Stimulated activated CD8-positive, alpha-beta memory T cell treated with anti-CD3 and anti-CD28 coated beads, Interleukin-7, amount 100 ng/mL, for 24 hours (primary cell): ENCODE measurements at places on chromosomes 6 and 20.

GRCh38 chr20:36862857-36863668, 12.9 kb upstream of the TLDC2 start:
- no peak for DNase-seq

DNA sequence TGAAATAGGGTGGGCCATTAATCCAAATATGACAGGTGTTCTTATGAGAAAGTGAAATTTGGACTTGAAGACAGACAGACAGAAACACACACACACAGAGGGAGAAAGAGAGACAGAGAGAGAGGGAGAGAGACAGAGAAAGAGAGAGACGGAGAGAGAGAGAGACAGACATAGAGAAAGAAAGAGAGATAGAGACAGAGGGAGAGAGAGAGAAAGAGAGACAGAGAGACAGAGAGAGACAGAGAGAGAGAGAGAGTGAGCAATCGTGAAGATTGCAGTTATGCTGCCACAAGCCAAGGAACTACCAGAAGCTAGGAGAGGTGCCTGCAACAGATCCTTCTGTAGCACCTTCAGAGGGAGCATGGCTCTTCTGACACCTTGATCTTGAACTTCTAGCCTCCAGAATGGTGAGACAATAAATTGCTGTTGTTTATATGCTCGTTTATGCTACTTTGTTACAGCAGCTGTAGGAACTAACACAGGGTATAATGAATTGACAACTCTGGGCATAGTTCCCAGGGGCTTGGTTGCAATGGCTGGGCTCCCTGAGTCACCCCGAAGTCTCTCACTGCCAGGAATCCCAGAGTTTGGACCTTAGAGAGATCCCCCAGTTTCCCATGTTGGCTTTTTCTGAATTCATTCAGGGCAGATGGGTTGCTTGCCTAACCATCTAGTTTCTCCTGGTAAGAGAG, 44.7 kb upstream of the ECI2 start:
- no peak for DNase-seq

DNA sequence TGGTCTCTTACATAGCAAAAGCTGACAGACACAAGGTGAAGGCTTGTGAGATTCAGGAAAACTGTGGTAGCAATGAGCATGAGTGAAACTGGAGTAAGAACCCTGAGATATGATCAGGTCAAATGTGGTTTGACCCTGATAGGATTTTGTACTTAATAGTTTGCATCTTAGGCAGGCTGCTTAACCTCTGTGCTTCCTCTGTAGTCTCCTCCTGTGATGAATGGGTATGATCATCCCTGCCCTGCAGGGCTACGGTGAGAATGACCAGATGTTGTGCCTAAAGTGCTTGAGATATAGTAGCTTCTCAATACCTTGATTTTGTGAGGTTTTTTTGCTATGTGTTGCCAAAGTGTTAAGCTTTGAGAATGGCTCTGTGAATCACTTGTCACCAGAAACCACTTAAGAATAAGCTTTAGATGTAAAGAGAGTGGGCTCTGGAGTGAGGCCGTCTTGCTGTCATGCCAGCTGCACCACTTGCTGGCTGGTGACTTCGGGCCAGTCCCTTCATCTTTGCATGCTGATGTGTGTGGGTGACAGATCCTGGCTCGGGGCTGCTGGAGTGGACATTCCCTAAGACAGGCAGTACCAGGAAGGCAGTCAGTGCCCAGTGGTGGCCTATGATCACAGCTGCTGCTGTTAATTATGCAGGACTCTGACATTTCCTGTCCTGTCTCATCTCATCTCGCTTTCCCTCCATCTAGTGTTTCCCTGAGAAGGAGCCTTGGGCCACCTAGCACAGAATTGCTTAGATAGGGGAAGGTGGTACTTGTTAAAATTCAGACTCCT, 254.7 kb downstream of the NFATC2 start:
- no peak for DNase-seq

DNA sequence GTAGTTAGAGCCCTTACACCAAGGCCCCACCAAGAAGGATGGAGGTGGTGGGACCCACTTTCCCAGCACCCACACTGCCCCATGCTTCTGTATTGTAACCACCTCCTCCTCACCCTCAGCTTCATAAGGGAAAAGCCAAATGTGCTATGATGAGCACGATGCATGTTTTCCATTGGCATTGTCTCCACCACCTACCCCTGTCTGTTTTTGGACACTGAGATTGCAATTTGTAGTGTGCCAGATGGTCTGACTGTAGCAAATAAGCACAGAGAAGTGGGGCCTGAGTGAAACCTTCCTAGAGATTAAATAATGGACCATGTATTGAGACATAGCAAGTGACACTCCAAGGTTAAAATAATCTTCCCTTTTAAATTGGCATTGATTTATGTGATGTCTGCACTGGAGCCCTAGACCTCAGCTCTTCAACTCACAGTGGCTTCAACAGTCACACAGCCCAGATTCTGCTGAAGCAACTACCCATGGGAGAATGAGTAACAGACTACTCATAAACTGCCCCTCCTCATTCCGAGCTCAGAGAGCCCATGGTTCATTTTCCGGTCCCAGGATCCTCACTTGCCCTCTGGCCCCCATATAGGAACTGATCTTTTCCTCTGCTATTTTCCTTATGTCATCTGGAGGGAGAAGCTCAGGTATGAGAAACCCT, 177.9 kb downstream of the COL9A1 start:
- DNase-seq = no peak

GRCh38 chr6:44076356-44077213, 50.7 kb downstream of the MRPL14 start:
- DNase-seq = no peak

DNA sequence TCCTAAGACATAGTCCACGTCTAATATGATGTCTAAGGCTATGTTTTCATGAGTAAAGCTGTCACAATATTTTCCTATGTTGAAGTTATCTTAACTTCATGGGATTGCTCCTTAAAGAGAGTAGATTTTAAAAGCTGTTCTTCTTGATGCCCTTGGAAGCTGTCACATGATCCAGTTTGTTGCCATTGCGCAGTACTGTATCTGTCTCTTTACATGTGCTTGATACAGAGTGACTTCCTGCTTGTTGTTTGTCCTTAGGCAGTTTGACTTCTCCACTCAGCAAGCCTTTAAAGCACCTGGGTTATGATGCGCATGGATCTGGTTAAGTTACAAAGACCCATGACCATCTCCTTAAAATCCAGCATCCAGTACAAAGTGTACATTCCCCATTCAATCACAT, 85.4 kb downstream of the CDYL start:
- no peak for DNase-seq

DNA sequence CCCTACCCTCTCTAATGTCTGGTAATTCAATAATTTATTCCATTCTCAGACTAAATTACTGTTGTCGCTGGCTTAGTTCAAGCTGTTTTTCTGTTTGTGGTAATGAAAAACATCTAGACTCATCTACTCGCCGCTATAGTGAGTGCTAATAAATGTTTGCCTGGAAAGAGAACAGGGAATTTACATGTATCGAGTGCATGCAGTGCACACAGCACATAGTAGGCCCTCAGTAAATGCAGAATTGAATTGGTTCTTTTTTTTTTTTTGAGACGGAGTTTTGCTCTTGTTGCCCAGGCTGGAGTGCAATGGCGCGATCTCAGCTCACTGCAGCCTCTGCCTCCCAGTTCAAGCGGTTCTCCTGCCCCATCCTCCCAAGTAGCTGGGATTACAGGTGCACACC, 7.7 kb upstream of the NSFL1C start:
- no peak for DNase-seq

DNA sequence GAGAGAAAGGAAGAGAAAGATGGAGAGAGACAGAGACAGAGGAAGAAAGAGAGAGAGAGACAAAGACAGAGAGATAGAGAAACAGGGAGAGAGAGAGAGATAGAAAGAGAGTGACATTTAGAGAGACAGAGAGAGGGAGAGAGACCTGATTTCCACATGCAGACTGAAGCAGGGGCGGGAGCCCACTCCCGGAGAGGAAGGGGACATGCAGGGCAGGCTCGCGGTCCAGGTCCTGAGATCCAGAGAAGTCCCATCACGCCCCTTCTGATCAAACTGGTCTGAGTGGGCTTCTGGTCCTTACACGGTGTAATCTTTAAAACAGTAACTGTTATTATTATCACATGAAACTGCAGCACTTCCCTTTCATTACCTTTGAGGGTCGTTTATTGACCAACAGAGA, 62.2 kb downstream of the PHACTR3 start:
- no peak for DNase-seq

DNA sequence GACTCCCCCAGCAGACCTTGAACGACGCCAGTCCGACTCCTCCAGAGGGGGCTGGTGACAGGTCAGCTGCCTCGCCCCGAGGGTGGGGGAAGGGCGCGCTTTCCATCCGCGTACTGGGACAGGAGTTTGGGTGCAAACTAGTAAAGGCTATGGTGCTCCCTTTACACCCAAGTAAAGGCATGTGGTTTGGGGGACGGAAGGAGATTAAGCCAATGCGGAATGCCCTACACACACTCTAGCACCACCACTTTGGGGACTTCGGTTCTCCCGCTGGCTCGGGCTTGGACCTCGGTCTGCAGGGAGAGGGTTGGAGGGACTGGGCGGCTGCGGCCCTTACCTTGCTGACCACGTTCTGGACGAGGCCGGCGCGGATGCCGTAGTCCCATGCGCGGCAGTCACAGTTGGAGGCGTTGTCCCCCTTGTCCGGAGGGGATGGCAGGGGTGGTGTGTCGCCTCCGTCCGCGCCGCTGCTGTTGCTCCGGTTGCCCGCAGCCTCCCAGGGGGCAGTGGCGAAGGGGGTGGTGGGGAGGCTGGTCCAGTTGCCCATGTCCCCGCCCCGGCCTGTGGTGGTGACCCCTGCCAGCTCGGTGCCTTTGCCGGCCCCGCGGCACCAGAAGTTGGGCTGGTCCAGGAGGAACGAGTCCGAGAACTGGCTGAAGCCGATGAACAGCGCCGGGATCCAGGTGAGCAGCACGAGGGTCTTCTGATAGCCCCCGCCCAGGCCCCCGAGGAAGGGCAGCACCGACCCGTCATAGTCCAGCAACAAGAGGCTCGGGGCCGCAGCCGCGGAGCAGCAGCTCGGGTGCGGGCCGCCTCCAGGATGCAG, 1.1 kb downstream of the SLC22A23 start:
- DNase-seq = no peak

DNA sequence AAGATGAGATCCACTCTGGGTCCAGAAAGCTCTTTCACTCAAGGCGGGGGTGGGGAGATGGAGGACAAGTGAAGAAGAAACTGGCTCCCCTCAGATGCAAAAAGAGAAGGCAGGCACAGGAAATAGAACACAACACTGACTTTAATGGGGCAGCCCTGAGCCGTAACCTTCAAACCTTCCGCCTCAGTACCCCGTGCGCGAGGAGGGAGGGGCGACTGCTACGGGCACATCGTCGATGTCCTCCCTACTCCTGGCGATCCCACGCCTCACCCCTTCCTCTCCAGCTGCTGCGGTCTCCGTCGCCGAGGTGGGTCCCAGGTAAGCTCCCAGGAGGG, 3.9 kb downstream of the SPEF1 start:
- no peak for DNase-seq

DNA sequence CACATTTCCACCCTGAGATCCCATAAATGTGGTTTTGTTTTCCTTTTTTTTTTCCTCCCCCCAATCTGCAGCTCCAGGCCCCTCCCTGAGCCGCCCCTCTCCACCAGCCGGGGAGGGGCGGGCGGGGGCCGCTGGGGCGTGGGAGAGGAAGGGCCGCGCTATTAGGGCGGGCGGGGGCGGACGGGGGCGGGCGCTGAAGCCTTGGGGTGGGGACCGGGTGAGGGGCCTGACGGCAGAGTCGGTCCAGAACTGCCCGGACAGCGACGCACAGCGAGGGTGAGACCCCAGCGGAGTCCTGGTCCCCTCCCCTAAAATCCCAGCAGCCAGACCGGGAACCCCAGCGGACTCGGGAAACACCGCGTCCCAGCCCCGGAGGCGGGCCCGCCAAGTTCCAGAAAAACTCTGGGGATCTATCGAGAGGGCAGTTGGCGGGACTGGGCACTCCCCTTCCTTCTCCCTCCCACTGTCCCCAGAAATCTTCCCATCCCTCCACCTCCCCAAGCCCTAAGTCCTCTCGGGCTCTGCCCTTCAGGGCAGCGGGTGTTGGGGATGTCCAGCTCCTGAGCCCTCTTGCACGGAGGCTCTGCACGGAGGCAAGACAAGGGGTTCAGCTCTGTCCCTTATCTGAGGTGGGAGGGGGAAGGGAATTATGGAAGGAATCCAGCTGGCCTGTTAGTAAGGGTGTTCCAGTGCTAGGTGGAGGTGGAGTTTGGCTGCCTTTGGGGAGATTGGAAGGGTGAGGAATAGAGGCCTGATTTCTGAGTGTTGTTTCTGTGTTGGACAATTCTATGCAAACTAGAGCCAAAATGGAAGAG, at the start of gene PRICKLE4:
Gene PRICKLE4, plus strand, starts transcription at position 232 of the 815 bp plus-strand sequence. CDS start 2,692 bp downstream, outside the sequence.
- DNase-seq = no peak

- DNase-seq = no peak
Measured at GRCh38 chr20:54633374-54634355, 158.3 kb downstream of the DOK5 start.

GRCh38 chr20:36105711-36106226, 48.8 kb upstream of the EPB41L1 start:
- DNase-seq = no peak

GRCh38 chr6:142265476-142265875, 36.3 kb upstream of the ADGRG6 start:
- DNase-seq = no peak

DNA sequence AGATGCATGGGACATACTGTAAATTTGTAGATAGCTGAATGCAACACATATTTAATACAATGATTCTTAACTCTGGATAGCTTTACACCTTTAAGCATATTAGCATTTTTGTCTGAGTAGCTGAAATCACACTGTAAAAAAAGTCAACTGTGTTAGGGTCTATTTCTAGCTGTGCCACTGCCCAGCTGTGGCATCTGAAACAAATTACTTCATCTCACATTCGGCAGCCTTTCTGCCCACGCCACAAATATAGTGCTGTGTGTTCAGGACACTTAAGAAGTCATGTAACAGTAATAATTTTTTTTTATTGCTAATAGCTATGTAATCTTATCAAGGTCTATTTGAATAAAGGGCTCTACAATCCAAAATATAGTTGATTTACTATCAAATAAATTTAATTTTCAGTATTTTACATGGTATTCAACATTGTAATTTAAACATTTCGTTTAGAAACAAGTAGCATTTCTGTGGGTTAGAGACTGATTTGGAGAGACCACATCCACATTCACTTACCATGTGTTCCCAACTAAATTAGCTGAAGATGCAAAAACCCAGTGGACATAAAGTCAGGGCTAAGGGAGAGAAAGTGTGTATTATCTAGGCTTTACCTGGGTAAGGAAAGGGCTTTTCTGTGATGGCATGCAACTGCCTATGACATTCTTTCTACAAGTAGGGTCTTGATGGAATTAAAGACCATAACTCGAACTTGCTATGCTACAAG, 276.7 kb downstream of the PLCB1 start:
- DNase-seq = no peak

DNA sequence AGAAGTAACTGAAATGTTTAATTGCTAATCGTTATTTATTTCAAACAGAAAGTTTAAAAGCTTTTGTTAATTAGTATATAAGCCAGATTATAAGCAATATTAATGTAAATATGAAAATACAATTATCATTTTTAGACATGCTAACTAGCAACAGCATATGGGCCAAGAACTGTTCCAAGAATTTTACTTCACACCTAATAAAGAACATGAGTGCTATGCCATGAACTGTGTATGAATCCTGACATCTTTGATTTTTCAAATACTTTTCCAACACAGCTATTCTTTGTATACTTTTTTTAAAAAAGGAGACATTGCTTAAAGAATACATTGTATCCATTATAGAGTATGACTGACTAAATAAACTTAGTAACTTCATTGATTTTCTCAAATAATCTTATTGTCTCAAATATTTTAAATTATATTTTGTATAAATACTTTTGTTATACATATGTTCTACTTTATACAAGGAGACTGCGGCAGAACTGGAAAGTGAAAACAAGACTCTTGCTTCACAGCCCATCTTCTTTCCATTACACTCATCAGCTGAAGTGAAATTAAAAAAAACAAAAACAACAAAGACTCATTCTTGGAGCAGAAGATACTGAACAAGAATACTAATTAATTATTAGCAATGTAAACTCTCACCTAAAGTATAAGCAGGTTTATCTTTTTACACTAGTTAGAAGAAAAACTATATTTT, 89.9 kb downstream of the EPHA7 start:
- DNase-seq = no peak
